ENCODE measurements at places on chromosomes 2 and 18.

- no peak for DNase-seq
Observed at GRCh38 chr18:74982946-74983635, 225.8 kb downstream of the PTGR3 start.

DNA sequence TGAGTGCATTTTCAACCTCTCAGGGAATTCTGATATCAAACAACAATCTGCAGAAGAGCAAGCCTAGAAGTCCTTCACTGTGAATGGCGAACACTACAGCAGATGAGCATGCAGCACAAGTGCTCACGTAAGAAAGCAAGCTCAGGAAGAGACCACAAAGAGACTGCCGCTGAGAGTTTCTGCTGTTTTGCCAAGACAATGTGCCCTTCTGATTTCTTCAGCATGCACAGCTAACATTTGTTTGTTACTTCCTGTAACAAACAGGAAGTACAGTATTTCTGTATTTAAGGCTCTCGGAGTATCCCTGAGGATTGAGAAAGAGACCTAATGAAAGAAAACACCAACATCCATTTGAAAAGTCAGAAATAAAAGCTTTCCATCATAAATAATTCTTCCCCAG lies 45.9 kb downstream of the MBOAT2 start:
- no peak for DNase-seq

DNA sequence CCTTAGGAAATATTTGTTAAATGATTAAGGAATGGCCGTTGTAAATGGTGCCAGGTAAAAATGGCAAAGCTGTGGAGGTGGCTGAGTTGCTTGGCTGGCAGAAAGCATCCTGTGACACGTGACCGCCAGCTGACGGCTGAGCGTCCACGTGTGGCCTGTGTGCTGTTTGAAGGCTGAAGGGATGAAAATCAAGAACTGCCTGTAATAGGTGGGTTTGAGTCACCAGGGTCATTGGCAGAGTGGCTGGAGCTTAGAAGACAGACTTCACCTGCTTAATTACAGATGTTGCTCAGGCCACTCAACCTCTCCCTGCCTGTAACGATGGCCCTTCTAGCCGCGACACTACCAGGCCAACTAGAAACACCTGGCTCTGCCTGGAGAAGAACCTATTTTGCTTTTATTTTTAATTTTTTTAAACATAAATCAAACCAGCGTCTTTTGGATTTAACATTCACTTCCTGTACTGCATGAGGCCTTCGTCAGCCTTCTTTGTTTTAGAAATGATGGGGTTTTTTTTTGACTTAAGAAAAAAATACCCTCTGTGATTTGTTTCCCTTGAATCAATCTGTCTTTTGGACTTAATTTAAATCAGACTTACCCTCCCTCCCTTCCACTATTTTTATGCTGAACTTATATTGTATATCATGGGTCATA lies 206.5 kb downstream of the PRKCE start:
- DNase-seq: no peak

GRCh38 chr2:163836167-163836566 lies 100.4 kb upstream of the FIGN start:
- no peak for DNase-seq

DNA sequence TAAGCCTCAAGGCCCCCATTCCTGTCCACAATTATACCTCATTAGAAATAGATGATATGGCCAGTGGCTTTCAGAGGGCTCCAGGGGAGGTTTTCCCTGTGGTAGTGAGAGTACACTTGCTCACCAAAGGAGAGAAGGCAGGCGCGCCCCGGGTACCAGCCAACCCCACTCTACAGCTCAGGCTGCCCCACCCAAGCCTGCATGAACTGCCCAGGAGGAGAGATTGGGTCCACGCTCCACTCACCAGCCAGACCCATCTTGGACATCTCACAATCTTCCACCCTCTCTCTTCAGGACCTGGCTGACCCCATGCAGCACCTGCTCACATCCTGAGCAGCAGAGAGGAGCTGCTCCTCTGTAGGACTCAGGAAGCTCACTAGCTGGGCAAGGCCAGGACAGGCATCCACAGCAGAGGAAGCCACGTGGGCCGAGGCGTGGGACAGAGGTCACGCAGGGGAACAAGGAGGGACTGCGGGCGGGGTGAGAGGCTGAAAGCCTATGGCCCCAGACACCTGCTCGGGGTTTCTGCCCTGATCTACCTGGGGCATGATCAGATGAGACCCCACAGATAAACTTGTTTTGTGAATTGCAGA lies 53.9 kb upstream of the GLI2 start:
- no peak for DNase-seq

DNA sequence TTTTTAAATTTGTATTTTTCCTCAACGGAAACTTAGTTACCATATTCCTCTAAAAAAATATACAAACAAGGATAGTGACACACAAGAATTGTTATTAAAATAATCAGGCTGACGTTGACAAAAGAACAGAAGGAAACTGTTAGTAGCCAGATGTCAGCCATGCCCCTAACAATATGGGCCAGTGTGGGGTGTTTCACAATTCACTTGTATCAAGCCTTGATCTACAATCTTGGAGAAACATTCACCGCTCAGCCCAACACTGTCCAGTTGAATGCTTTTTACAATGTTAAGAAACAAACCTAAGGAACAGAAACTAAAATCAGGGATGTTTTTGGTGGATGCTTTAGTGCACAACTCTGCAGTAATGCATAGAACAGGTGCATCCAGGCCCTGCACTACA lies 44.6 kb downstream of the TMEFF2 start:
- DNase-seq: no peak

DNA sequence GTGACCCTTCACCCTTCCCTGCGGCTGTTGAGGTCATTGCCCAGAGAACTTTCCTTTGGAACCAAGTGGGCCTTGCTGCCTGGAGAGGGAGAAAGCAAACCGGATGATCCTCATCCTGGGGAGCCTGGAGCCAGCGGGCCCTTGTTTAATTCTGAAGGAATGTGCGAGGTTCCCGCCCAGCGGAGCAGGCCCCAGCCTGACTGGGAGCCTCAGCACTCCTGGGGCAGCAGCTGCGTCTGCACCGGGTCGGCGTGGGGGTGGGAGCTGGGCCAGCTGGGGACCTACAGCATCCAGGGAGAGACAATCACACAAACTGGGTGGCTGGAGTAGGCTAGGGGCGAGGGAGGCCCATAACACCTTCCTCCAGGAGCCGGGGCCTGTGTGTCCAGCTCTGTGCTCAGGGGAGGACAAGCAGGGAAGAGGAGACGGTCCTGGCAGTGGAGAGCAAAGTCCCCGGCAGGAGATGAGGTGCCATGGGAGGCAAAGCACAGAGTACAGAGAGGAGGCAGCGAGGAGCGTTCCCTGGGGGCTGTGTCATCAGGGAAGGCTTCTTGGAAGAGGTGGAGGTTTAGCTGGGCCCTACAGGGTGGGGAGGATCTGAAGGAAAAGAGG lies 61.9 kb upstream of the HAAO start:
- no peak for DNase-seq

- DNase-seq: no peak
Observed at GRCh38 chr2:163369111-163369510, 366.7 kb downstream of the FIGN start.

GRCh38 chr2:236167297-236168109 lies 683 bp downstream of the GBX2 start:
- DNase-seq: no peak

GRCh38 chr2:27262379-27263286 lies at the start of gene SLC30A3:
TSS of gene SLC30A3 (minus strand) at chr2:27263047. CDS start at chr2:27262906, 141 bp downstream.
- peak; percentile 52 for DNase-seq

- no peak for DNase-seq
Observed at GRCh38 chr2:7226501-7226900, 309.3 kb downstream of the RNF144A start.

DNA sequence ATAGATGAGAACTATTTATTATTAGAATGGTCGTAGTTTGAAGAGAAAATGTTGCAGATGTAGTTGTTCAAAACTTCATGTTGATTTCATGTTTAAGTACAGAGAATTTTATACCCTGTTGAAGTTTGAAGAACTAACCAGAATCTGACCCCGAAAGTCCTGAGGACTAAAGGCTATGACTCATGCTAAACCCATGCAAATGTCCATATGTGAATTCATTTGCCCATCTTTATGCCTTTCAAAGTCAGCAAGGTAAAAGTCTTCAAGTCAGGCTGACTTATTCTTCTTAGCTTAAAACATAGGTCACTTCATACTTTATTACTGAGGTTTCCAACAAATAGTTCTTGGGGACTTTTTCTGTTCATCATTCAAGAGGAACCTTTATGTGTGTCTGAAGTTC lies 185.5 kb downstream of the CCDC85A start:
- no peak for DNase-seq

GRCh38 chr2:196475611-196476010 lies 163.9 kb upstream of the CCDC150 start:
- DNase-seq: no peak

- no peak for DNase-seq
Observed at GRCh38 chr2:18401471-18401870, 159.0 kb downstream of the RDH14 start.

DNA sequence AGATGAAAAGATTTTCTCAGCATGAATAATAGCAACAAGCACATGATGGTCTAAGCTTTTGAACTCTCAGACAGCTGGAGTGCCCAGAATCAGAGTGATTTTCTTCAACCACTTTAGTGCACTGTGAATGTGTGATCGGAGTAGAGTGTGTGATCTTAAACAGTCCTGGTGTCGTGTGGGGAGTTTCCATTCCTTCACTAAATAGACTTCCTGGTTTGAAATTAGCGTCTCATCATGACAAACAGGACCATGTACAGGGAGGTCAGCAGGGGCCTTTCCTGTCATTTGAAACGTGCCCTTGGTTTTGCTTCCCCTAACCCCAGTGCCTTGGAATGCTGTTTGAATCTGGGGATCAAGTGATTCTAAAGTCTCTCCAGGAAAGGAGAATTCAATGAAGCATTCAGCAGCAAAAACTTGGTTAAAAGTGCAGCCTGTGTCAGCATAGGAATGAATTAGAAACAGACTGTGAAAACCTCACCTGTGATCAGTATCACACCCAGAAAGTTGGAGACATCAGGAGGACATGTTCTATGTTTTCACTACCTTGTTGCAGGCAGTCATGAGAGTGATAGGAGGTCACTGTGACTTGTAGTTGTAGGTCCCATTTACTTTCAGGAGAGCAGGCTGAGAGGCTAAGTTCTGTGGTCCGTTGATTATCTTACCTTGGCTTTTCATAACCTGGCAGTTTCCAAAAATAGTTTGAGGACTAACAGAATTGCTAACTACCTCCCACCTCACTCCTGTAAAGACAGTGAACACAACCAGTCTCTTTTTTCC lies 400.3 kb downstream of the MTX2 start:
- no peak for DNase-seq

- no peak for DNase-seq
Observed at GRCh38 chr2:105215586-105216192, 25.9 kb upstream of the GPR45 start.

DNA sequence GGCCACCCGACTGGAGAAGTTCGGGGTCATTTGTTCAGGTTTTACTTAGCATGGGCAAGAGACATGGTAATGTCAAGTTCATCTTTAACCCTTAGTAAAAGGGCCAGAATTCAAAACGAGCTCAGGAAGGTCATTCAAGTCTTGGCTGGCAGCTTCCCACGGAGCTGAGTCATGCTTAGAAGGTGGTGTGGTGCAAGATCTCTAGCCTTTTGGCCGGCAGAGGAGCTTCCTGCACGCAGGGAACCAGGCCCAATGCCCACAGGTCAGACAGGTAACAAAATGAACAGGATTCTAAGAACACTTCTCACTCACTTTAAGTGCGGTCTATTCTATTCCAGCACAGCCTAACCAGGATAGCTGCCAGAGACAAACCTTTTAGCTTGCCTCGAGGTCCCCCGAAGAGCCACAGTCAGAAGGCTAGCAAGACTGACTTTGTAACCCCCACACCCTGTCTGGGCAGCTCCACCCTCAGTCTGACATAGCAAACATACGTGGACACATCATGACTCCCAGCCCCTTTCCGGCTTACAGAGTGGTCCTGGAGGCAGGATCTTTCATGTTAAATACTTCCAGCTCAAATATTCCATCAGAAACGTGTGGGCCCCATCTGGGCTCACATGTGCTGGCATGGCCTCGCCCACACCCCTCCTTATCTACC lies 292.7 kb downstream of the BCL11A start:
- DNase-seq: no peak

GRCh38 chr2:36663851-36664695 lies 32.4 kb upstream of the VIT start:
- peak; percentile 23 for DNase-seq

GRCh38 chr2:190367091-190367490 lies 23.7 kb downstream of the INPP1 start:
- no peak for DNase-seq

DNA sequence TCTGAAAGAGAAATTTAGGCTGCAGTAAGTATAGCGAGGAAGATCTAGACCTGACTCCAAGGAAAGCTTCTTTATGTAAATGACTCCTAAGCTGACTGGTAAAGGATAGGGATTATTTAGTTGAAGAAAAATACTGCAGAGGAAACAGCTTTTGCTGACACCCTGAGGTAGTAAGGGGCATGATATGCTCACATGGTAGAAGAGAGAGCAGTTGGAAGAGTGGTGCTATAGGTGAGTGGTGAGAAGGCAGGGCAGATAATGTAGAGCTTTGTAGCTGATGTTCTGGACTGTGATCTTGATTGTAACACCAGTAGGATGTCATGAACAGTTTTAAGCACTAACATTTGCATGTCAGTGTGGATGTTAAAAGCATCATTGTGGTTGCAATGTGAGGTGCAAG lies 639.1 kb upstream of the SLC39A10 start:
- DNase-seq: no peak

- DNase-seq: no peak
Observed at GRCh38 chr2:31428001-31428418, 13.5 kb upstream of the XDH start.

DNA sequence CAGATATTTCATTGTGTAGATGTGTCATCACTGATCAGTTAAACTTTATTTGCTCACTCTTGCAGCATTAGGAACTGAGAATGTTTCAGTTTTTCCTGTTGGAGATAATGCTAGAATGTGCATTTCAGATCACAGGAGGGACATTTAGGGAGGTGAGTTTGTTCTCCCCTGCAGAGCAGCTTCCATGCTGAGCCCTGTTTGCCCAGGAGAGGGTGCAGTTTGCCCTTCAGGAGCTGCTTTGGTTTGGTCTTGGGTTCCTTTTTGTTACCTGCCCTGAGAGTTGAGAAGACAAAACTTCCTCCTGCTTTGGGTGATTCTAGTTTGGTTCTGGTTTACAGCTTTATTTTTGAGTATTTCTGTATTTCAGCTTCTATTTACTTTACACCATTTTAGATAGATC lies 49.9 kb downstream of the DGKD start:
- peak; percentile 79 for DNase-seq

GRCh38 chr2:163681745-163682144 lies 54.1 kb downstream of the FIGN start:
- no peak for DNase-seq

- no peak for DNase-seq
Observed at GRCh38 chr2:39947294-39948015, 168.4 kb upstream of the THUMPD2 start.

DNA sequence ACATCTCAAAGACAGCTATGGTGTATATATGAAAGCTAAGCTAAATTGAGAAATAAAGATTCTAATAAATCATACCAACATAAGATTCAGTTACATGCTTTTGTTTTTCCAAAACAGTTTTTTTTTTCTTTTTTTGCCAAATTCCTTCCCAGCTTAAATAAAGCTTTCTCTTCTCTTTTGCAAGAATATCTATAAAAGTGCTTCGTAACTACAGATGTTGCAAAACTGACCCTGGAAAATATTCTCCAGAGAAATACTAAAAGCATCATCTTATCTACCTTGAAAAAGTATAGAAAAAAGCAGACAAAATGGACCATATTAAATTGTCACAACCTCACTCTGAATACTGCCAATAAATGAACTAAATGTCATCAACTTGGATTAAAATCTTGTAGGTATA lies 38.7 kb downstream of the FANCL start:
- no peak for DNase-seq
